ENCODE measurements at places on chromosomes 7 and 10.

GRCh38 chr7:96388620-96389383 lies 66.9 kb upstream of the SLC25A13 start:
- DNase-seq: no peak

DNA sequence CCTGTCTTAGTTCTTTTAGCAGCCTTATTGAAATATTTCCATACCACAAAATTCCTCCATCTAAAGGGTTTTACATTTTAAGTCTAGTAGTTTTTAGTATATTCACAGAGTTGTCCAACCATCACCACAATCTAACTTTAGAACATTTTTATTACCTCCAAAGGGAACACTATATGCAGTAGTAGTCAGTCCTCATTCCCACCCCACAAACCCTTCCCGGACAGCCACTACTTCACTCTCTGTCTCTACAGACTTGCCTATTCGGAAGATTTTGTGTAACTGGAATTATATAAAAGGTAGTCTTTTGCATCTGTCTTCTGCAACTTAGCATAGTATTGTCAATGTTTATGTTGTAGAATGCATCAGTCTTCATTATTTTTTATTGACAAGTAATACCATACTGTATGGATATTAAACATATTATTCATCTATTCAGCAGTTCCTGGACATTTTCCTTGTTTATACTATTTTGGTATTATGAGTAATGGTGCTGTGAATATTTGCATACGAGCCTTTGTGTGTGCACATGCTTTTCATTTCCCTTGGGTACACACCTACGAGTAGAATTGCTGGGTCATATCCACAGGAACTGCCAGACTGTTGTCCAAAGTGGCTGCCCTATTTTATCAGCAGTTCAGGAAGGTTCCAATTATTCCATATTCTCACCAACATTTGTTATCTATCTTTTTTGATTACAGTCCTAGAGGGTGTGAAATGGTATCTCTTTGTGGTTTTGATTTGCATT lies 60.9 kb upstream of the LANCL2 start:
- DNase-seq: no peak

DNA sequence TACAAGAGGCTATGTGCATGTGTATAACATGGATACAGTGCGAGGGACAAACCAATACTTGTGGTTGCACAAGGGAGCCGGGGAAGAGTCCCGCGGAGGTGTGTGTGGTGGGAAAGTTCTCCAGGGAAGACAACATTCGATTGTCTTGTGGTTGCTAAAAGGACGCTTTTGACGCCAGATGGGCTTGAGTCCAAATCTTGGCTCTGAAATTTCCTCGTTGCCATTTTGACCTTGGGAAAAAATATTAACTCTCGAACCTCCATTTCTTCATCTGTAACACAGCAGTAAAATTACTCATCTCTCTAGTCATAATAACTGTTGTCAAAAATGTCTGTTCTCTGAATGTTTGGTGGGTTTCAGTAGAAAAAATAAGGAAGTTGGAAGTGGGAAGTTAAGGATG lies 16.5 kb downstream of the PLXDC2 start:
- no peak for DNase-seq

- no peak for DNase-seq
Observed at GRCh38 chr7:3274131-3274530, 26.9 kb upstream of the SDK1 start.

GRCh38 chr7:39624935-39625694 lies 1.7 kb downstream of the RALA start:
- DNase-seq: no peak

GRCh38 chr10:116888380-116889055 lies 39.2 kb downstream of the ENO4 start:
- no peak for DNase-seq

- no peak for DNase-seq
Observed at GRCh38 chr10:23343591-23344240, 881 bp downstream of the C10orf67 start.

DNA sequence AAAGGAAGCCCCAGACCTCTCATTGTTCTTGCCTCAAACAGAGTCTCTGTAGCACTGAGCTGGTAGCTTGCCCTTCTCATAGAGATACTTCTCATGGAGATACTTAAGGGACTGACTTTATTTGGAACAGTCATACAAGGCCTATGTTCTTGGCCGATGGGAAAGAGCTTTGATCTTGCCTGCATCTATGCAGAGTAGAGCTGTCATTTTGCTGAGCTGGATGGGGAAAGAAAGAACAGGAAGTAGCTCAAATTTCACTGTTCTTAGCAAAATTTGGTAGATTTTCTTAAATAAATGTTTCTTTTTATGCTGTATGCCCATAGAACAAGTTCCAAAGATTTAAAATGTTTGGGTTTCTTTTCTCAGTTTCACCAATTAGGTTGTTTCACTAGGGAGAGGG lies 119.3 kb upstream of the SEC61G start:
- DNase-seq: no peak

GRCh38 chr10:127524908-127525665 lies 24.0 kb upstream of the NPS start:
- no peak for DNase-seq

- no peak for DNase-seq
Observed at GRCh38 chr7:7746458-7746857, 28.1 kb upstream of the RPA3 start.

DNA sequence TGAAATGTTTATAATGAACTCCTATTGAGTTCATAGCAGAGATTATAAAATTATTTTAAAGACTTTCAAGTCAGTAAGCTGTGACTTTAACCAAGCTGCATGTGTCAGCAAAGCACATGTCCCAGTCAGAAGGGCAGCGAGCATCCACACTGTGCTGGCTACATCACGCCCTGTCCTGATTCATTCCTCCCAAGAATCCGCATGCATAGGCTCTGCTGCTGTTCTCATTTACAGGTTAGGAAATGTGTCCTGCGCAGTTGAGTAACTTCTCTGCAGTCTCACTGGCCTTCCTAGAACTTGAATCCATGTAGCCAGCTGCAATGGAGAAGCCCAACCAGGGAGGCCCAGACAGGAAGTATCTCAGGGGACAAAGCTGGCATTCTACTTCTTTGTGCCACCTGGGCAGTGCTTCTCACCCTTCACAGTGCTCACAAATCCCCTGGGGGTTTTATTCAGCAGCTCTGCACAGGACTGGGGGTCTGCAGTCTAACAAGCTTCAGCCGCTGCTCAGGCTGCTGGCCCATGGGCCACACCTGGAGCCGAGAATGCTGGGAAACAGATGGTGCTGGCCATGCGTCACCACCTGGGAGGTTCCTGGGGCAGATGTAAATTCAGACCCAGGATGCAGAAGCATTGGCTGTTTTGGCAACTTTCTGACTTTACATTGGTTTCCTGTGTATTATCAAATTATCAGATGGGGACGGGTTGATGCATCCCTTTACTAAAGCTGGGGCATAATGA lies 192.8 kb upstream of the GDF10 start:
- DNase-seq: no peak

GRCh38 chr7:138075350-138075749 lies 909 bp upstream of the AKR1D1 start:
- DNase-seq: no peak

- DNase-seq: no peak
Observed at GRCh38 chr10:60453036-60453435, 63.4 kb upstream of the ANK3 start.

- no peak for DNase-seq
Observed at GRCh38 chr7:1151653-1152425, 8.2 kb downstream of the ZFAND2A start.
